SK-MEL-5 (cell line): ENCODE measurements at places on chromosomes 16 and 17.

- DNase-seq, result no peak
Measured at GRCh38 chr16:80557037-80557436, 16.2 kb downstream of the DYNLRB2 start.

DNA sequence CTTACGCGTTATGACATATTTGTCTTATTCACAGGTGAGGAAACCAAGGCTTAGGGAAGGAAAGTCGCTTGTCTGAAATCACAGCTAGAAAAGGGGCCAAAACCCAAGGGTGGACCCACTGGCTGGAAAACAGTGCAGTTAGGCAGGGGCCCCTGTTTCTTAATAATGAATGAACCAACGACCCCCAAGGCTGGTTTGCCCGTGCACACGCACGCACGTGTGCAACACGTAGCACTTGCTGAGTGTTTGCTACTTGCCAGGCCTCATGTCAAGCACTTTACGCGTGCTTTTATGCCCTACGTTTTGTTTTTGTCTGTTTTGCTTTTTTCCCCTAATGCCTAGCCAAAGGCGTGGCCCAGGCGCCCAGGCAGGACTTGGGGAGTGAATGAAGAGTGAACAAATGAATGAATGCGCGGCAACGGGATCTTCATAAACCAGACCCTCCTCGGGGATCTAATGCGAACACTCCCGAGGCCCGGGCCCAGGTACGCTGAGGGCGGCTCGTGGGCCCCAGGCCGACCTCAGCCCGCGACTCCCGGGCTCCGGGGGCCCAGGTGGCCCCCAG, 571 bp upstream of the USP10 start:
- no peak for DNase-seq

DNA sequence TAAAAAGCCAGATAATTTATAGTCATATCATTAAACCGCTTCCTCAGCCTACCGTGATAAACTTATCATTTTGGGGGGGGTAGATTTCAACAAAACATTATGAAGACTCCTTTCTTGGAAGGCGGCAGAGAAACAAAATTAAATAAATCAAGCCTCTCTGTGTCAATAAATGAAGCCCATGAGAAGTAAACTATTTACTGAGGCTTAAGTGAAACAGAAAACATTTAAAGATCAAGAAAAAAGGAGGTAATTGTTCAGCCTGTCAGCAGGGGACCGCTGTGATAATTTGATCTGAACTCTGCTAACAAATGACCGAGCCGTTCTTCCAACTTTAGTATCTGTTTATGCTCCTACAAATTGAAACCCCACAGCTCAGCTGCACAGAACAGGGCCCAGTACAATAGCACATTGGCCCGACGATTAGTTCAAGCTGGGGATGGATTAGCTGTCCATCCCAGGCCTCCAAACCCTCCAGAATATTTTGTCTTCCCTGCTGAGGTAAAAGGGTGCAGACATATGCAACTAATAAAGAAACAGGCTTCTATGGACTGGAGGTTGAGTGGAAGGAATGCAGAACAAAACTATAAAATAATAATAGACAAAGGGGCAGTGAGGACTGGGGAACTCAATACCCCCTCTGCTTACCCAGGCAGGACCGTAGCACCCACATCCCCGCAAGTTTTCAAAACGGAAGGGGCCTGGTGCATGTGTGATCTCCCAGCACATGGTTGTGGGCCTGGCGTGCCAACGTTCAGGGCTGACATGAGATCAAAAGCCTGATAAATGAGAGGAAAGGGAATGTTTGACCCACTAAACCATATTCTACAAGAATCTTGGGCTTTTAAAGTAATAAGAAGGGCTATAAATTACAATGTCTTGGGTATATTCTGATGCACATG, 298.1 kb upstream of the IRX5 start:
- peak; percentile 46 for DNase-seq

DNA sequence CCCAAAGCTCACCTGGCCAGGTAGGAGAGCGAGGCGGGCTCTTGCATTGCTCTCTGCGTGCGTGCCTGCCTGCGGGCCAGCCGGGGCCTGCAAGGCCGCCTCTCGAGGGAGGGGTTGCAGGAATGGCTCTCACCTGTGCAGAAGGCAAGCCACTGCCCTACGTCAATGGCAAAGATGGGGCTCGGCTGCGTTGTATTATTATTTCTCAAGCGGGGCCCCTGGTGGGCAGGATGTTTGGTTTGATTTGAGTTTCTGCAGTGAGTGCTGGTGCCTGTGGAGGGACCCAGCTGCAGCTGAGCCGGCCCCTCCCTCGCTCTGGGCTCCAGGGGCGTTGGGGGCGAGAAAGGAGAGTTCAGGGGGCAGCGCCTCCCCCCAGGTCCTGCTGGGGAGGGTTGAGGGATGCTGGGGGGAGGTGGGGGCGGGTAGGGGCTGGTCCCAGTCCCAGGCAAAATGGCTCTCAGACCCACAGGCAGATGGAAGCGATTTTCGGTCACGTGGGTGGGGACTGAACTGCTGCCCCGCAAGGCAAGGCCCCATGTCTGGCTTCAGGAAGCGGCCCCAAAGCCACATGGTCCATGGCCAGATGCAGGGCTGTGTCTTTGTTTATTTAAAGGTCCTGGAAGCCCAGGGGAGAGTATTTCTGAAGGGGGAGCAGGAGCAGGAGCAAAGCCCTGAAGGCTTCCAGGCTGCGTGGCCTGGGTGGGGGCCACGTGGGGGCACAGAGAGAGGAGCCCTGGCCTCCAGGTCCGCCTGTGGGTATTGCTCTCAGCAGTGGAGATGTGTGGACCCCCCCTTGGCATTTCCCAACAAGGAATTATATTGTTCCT, 338.8 kb downstream of the SEC14L1 start:
- peak; percentile 69 for DNase-seq

DNA sequence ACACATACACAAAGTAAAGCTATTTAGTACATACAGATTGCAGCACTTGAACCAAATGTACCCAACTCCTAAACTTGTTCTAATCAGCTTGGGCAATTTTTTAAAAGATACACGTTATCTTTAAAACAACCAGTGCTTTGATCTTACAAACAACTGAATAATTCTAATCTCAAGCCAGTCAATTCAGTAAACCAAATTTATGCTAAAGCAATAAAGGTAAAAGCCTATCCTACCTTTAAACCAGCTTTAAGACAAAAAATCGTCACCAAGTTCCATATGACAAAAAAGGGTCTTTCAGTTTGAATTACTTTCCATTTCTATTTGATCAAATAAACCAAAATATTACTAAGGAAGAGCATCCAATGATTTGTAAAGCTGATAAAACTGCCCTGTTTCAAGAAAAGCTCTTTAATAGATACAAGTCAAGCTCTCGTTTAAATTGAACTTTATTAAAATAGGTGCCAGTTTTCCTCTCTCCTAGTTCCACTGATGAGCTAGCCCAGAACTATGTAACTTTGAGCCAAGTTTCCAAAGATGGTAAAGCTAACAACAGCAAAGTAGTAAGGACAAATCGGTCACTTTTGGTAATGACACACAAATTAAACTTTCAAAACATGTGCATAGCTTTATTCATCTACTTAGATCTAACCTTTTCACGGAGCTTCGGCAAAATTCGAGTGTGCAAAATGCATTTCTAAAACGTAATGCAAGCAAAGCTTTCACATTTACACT, 10.2 kb downstream of the CRYBA1 start:
- no peak for DNase-seq

- DNase-seq, result no peak
Measured at GRCh38 chr17:74325376-74325742, 667 bp upstream of the KIF19 start.

DNA sequence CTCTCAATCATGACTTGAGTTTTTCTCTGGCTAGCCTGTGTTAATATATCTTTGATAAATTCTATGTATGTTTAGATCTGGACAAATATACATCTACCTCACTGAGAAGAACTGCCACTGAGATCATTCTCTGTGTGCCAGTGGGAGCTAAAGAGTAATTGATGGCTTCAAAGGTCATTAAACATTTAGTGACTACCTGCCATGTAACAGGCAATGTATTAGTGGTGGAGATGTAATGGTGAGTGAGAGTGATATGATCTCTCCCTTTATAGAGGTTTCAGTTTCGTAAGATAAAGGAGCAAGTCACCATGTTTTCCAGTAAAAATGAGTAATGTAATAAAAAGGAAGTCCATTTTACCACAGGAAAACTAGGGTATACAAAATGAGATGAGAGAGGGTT, 235.8 kb upstream of the CDH8 start:
- DNase-seq, result no peak

GRCh38 chr16:27449434-27450195, 47.6 kb downstream of the IL21R start:
- DNase-seq, result no peak

- DNase-seq, result peak; percentile 62
Measured at GRCh38 chr16:22321340-22322001, 24.3 kb downstream of the POLR3E start.

DNA sequence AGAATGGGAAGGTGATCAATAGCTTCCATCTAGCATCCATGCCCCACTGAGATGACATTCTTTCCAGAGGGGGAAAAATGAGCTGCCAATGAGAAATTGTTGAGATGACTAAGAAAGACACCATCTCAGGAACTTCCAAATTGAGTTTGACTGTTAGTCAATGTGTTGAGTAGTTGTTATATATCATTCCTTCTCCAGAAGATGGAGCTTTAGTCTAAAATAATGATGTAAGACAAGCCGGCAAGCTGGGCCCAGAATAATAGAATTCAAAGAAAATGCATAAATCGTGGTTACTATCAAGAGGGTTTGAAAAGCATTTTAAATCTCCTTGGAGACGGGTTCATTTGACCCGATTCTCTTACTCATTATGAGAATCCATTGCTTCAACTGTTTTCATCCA, 71.0 kb upstream of the ATF7IP2 start:
- DNase-seq, result peak; percentile 51

- no peak for DNase-seq
Measured at GRCh38 chr16:72879846-72880245, 168.1 kb downstream of the ZFHX3 start.

DNA sequence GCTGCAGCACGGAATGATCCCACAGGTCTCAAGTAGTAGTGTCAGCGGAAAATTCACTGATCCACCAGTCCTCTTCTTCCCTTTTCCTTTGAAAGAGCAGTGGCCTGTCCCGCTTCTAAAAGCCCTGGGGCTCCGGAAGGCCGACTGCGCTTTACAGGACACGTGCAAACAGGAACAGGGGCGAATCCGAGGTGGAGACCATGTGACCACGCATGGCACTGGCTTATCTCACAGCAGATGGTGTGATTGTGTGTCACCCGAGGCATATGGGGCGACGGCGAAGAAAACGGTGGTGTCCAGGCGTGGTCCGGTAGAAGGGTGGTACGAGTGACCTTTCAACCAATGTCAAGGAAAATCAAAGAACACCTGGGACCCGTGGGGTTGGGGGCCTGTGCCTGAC, 12.0 kb upstream of the KCNJ18 start:
- no peak for DNase-seq

GRCh38 chr17:14784997-14785696, 480.0 kb downstream of the PMP22 start:
- no peak for DNase-seq

GRCh38 chr17:17729620-17730249, 48.5 kb downstream of the RAI1 start:
- DNase-seq, result peak; percentile 45

GRCh38 chr17:13888056-13888609, 181.2 kb upstream of the COX10 start:
- no peak for DNase-seq

GRCh38 chr17:73566905-73567782, 77.1 kb downstream of the SDK2 start:
- no peak for DNase-seq

DNA sequence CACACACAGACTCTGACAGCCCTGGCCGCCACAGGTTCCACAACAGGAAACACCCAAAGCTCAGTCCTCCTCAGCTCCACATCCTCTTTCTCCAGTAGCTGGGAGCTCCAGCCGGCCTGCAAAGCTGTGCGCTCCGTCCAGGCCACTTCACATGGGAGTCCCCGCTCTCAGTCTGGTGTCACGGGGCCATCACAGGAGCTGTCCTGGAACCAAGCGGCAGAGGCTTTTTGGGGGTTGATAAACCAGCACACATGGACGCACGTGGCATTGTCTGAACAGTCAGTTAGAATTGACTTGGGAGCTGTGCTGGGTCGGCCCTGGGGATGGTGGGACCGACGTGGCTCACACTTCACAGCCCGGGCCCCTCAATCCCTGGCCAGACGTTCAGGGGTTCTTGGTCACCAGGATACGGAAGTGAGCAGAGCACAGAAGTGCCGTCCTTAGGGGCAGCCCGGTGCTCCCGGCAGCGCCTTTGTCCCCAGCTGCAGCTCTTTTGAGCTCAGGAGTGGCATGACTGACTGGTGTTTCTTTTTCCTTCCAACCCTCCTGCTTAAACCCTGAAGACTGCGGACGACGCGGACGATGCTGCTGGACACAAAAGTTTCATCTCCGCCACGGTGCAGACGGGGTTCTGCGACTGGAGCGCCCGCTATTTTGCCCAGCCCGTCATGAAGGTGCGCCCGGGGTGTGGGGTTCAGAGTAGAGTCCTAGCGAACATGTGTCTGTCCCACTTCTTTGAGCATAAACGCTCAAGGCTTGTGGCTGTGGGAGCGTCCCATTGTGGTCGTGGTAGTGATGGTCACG, 66.6 kb upstream of the CHMP6 start:
- no peak for DNase-seq

DNA sequence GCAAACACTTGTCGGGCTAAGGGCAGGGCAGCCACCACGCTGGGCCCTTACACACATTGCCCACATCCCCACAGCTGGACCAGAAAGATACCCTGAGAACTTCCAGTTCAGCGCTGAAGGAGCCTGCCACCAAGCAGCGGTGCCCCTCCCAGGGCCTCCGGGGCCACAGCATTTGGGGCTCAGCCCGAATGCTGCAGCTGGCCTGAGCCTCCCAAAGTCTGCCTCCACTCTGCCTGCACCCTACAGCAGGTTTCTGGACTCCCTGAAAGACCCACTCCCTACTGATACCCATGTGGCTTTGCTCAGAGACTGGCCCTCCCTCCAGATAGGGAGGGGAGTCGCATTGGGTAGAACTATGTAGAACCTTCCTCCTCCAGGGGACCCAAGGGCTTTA, 1.5 kb downstream of the MCRIP1 start:
- DNase-seq, result no peak

DNA sequence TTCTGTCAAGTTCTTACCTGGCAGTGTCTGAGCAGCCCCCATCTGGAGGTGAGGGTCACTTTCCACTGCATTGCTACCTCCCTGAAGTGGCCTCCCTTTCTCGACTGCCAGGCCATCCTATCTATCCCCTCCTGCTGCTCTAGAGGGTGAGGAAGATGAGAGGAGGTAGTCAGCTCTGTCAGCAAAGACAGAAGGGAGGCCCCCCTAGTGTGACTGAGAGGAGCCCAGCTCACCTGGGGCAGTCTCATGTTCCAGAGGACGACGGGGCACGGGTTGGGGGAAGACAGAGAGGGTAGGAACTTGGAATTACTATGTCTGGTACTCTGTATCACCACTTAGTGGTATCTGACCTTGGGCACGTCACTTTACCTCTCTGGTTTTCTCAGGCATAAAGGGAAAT, 22.0 kb downstream of the MYO19 start:
- DNase-seq, result no peak
